Uterine smooth muscle cell (primary cell): ENCODE measurements at places on chromosomes 7 and 10. TPM values are rescaled to one million over a fixed set of nuclear protein-coding genes. Genes with fewer than 3 reads are reported as not detected.

UBTD1 gene
- 25.6 and 31.2 TPM in 2 replicates for total RNA-seq

GALNT17 gene
- total RNA-seq, result under 0.01 TPM in 1 of 2 replicates, not detected in the other

TMEM196 gene
- total RNA-seq, result not detected in 2 replicates

REEP3 gene
- total RNA-seq, result 51.8 and 63.4 TPM in 2 replicates

CYP2E1 gene
- 0.22 and 0.37 TPM in 2 replicates for total RNA-seq

CYP2C19 gene
- total RNA-seq, result not detected in 2 replicates

CLDN4 gene
- 58.2 and 84.7 TPM in 2 replicates for total RNA-seq

SCD gene
- total RNA-seq, result 532 and 1,071 TPM in 2 replicates

BMPER gene
- total RNA-seq, result 3.2 and 5.0 TPM in 2 replicates

HABP2 gene
- total RNA-seq, result not detected in 2 replicates

OPN4 gene
- total RNA-seq, result not detected in 2 replicates
